Fibroblast of the aortic adventitia (primary cell): ENCODE measurements at places on chromosomes 13 and 19. TPM values are rescaled to one million over a fixed set of nuclear protein-coding genes. Genes with fewer than 3 reads are reported as not detected.

DNA sequence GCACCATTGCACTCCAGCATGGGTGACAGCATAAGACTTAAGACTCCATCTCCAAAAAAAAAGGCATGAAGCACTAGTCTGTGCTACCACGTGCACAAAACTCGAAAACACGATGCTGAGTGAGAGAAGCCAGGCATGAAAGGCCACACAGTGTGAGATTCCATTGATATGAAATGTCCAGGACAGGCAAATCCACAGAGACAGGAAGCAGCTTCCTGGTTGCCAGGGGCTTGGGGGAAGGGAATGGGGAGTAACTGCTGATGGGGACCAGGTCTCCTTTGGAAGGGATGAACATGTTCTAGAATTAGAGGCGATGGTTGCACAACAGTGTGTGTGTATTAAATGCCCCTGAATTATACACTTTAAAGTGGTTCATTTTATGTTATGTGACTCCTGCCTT, 15.9 kb upstream of the JUND start:
- DNase-seq = no peak

DNA sequence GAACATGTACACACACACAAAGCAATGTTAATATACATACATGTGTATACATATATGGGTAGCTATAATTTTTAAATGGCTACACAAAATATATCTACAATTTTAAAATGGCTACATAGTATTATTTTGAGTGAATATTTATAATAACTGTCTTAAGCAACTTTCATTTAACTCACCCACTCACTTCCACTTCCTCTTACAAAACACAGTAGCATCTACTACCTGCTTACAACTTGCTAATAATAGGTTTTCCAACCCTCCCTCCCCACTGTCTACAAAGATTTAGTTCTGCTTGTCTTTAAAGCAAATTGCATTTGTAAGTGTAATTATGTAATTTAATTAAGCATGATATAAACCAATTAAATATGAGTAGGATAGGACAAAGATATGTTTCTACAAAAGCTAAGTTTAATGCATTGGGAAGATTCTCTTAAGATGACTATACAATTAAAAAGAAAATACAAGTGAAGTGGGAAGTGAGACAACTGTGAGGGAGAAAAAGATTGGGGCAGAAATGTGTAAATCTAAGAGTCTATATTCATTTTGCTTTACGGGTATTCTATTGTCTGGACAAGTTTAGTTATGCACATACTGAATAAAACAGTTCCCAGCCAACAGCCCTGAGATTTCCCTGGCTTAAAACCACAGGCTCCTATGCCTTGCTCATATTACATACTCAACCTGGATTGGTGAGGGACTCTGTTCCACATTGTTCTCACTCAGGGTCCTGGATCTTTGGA, 583.1 kb downstream of the EFNB2 start:
- no peak for DNase-seq

SIGLEC9 gene
- total RNA-seq = 0.09 TPM in 1 of 2 replicates, not detected in the other

SLC25A30 gene
- 7.6 and 10.4 TPM in 2 replicates for total RNA-seq

GRCh38 chr19:14979476-14980255, at the start of gene SLC1A6:
SLC1A6 (minus strand) TSS chr19:14979864; CDS start chr19:14972910, 6,954 bp downstream.
- DNase-seq = no peak

ZNF44 gene
- total RNA-seq = 4.4 and 5.3 TPM in 2 replicates

DNA sequence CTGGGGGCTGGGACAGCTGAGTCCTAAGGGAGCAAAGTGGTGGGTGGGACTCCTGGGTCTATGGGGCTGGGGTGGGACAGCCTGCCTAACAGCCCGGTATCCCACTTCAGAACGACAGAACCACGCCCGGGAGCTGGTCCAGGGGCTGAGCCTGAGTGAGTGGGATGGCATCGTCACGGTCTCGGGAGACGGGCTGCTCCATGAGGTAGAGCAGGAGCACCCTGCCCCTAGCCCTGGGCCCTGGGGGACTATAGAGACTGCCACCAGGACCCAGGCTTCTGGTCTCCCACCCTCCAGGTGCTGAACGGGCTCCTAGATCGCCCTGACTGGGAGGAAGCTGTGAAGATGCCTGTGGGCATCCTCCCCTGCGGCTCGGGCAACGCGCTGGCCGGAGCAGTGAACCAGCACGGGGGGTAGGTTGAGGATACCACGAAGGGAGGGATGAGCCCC, 8.6 kb downstream of the SPHK2 start:
- DNase-seq = no peak

GRCh38 chr13:36979361-36980050, 19.6 kb downstream of the ALG5 start:
- DNase-seq = no peak

GRCh38 chr19:16023146-16023915, 53.0 kb upstream of the TPM4 start:
- DNase-seq = no peak

GRCh38 chr13:91053318-91054065, 294.0 kb upstream of the MIR17HG start:
- no peak for DNase-seq

- no peak for DNase-seq
These were observed 23.7 kb downstream of the HIF3A start for GRCh38 chr19:46320559-46320958.

DNA sequence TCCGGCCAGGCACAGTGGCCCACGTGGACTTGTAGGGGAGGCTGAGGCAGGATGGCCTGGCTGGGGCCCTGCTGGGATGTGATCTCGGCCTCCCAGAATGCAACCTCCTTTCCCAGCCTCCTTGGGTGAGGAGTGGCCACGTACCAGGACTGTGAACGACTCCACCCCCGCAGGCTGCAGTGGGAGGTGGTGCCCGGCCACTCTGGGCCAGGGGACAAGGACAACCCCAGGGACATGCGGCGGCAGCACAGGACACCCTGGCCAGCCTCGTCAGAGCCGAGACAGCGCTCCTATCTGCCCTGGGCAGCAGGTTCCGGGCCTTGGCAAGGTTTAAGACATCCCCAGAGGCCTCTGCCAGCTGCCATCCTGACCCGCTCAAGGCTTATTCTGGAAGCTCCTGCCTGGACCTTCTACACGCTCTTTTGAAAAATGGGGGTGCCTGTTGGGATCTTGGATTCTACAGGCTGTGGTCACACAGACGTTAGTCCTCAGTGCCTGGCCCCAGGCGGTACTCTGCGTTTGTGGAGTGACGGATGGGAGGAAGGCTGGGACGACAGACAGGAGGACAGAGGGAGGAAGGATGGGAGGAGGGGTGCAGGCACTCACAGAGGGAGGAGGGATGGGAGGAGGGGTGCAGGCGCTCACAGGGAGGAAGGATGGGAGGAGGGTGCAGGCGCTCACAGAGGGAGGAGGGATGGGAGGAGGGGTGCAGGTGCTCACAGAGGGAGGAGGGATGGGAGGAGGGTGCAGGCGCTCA, 19.9 kb upstream of the CACTIN start:
- no peak for DNase-seq

DNA sequence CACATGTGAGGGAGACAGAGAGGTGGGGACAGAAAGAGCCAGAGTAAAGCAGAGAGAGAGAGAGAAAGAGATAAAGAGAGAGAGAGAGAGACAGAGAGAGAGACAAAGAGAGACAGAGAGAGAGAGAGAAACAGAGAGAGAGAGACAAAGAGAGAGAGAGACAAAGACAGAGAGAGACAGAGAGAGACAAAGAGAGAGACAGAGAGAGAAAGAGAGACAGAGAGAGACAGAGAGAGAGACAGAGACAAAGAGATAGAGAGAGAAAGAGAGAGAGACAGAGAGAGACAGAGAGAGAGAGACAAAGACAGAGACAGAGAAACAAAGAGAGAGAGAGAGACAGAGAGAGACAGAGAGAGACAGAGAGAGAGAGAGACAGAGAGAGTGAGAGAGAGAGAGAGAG, 4.2 kb upstream of the TTYH1 start:
- DNase-seq = no peak

APC2 gene
- total RNA-seq = 0.27 and 0.57 TPM in 2 replicates

DNA sequence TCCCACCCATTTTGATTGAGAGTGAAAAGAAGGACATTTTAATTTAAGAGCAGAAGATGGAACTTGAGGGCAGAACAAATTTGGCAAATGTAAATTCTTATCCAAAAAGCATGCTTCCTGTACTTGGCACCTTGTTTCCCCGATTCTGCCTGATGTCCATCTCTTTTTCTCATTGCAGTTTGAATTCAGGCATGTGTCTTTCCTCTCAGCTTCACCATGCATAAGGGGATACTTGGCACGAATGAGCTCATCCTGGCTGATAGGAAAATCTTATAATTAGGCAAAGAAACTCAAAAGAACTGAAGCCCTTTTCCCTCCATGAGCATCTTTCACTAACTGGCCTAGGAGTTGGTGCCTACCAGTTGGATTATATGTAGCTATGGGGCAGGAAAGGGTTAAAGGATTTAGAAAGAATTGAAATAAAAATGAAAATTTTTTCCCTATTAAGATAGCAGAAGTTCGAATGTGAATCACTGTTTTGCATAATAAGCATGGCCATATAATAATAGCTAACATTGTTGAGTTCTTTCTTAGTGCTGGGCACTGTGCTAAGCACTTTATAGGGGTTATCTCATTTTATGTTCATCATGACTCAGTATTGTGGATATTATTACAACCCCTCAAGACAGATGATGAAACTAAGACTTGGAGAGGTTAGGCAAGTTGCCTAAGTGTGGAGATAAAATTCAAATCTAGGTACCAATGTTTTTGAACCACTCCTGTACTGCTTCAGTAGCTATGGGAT, 386.6 kb downstream of the KCNRG start:
- peak; percentile 91 for DNase-seq

DNA sequence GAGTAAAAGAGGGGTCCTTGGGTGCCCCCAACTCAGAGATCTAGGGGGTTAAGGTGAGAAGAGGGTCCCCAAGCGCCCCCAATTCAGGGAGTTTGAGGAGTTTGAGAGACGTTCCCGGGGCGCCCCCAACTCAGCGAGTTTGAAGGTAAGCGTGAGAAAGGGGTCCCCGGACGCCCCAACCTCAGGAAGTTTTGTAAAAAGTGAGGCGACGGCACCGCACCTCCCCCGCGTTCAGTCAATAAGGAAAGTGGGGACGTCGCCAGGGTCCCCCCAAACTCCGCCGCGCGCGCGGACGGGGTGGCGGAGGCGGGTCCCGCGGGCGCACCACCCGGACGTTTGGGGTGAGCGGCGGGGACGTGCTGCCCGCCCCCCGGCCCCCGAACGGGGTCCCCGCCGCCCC, 353 bp downstream of the RFX2 start:
- no peak for DNase-seq

- DNase-seq = peak; percentile 97
These were observed 114.0 kb downstream of the UQCRFS1 start for GRCh38 chr19:29098863-29099481.

- peak; percentile 66 for DNase-seq
These were observed 22.7 kb downstream of the HPN start for GRCh38 chr19:35063940-35064818.

PRSS57 gene
- total RNA-seq = not detected in 2 replicates

- peak; percentile 17 for DNase-seq
These were observed 12.8 kb downstream of the FUT6 start for GRCh38 chr19:5826531-5827341.

IGFL1 gene
- not detected in 2 replicates for total RNA-seq

- no peak for DNase-seq
These were observed 11.1 kb downstream of the MAMSTR start for GRCh38 chr19:48708471-48708870.

RASAL3 gene
- not detected in 2 replicates for total RNA-seq

GRCh38 chr13:79675931-79676660, 195.1 kb downstream of the NDFIP2 start:
- DNase-seq = no peak

CAMSAP3 gene
- not detected in 2 replicates for total RNA-seq

DNA sequence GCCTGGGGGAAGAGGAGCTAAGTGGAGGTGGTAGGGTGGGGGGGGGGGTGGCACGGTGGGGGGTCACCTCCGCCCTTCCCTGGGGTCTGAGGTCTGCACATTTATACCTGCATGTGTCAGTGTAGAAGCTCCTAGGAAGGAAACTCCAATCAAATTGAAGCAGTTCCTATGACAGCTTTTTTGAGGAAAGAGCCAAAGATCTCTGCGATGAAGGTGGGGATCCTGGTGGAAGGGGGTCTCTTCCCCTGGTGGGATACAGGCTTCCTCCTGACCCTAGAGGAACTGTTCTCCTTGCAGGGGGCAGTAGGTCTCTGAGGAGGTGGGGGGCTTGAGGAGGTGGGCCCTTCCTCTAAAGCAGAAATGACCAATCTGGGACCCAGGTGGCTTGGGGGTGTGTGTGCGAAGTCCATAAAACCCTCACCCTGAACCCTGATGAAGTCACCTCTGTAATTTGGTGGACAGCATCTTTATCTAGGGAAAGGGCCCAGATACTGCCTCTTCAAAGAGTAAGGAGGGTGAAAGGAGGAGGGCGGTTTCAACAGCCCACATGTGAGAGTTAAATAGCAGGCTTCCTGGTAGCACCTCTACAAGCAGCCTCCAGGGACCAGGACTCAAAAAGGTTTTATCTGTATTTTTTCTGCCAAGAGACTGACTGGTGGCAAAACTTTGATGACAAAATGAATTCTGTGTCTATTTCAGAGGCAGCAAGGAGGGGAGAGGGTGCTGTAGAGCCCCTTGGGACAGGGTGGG, 12.9 kb downstream of the RANBP3 start:
- no peak for DNase-seq

COL4A2 gene
- 53.3 and 151 TPM in 2 replicates for total RNA-seq

DNA sequence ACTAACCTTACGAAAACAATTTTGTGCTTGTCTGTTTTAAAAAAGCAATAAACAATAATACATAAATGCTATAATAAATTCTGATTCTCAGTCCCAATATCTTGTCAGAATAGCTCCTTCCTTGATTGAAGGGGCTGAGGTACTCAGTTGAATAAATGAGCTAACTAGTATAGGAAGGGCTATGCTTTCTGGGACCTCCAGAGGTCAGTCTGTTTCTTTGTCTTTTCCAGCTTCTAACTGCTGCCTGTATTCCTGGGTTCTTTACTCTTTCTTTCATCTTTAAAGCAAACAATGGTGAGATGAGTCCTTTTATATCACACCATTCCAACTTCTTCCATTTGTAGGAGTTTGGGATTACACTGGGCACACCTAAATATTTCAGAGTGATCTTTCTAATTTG, 1297.0 kb upstream of the ATXN8OS start:
- no peak for DNase-seq

GRCh38 chr13:83503424-83503823, 378.9 kb downstream of the SLITRK1 start:
- DNase-seq = peak; percentile 8

RABAC1 gene
- 122 and 201 TPM in 2 replicates for total RNA-seq

DNA sequence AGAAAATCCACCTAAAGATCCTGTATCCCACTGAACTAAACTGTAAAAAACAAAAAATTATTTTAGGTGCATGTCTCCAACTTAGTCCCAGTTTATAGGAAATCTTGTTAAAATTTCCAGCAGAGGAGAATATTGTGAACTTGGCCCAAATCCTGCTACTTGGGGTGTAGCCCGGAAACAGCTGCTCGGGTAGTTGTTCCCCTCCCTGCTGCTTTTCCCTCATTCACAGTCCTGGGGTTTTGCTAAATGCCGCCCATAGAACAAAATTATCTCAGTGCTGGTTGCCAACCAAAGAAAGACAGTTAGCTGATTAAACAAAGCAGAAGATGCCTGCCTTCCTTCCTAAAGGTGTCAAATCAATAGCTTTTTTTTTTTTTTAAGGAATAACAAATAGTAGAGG, 330.5 kb upstream of the KLF12 start:
- DNase-seq = peak; percentile 20

CCL25 gene
- total RNA-seq = not detected in 2 replicates

- DNase-seq = no peak
These were observed 110.3 kb upstream of the VSTM2B start for GRCh38 chr19:29415507-29415906.
